ENCODE measurements at places on chromosomes 3 and 15.
A peak's percentile ranks its signal among the peaks of the same experiment; 100 is the strongest.

GRCh38 chr15:71425388-71425787 lies 310.1 kb downstream of the THSD4 start:
- no peak for DNase-seq

DNA sequence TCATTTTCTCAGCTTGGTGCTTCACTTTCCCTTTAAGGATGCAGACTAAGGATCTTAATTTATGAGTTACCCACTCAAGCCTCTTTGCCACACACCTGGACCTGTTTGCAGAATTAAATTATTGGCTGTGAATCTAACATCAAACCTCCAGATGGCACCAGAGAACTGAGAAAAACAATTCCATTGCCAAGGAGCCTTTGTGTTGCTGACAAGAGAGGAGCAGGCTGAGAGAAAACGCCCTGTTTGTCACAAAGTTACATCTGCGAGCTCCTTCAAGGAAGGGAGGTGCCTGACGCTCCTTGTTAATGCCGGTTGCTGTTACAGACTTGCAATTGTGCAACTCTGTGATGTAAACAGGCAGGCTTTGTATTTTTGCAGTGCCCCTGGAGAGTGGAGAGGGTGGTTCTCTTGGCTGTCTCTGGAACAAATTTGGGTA lies 36.3 kb upstream of the TMC3 start:
- peak; percentile 75 for DNase-seq

- peak; percentile 74 for DNase-seq
Observed at GRCh38 chr3:10955711-10956453, 36.7 kb upstream of the SLC6A1 start.

DNA sequence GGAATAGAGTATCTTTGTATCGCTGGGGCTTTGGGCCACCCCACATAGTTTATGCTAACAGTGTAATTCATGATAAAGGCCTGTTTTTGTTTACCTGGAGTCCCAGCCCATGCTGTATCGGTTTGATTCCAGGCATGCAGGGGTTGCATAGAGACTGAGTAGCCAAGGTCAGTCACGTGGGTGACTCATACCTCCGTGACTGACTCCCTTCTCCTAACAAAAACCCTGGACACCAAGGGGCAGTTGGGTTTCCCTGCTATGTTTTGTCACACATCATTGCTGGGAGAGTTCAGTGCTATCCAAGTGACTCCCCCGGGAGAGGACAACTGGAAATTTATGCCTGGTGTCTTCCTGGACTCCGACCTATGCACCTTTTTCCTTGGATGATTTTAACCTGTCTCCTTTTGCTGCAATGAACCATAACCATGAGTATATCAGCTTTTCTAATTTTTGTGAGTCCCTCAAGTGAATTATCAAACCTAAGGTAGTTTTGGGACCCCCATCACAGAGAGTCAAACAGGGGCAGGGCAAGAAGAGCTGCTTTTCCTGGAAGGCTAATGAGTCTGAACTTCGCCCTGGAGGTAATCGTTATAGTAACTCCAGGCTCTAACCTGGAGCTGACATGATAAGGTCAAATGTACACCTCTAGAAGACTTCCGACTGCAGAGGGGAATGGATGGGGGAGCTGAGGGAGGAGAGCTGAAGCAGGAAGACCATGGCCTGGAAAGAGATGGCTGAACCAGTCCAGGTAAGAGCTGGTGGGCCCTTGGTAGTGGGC lies 57.0 kb downstream of the SRGAP3 start:
- DNase-seq, result no peak

DNA sequence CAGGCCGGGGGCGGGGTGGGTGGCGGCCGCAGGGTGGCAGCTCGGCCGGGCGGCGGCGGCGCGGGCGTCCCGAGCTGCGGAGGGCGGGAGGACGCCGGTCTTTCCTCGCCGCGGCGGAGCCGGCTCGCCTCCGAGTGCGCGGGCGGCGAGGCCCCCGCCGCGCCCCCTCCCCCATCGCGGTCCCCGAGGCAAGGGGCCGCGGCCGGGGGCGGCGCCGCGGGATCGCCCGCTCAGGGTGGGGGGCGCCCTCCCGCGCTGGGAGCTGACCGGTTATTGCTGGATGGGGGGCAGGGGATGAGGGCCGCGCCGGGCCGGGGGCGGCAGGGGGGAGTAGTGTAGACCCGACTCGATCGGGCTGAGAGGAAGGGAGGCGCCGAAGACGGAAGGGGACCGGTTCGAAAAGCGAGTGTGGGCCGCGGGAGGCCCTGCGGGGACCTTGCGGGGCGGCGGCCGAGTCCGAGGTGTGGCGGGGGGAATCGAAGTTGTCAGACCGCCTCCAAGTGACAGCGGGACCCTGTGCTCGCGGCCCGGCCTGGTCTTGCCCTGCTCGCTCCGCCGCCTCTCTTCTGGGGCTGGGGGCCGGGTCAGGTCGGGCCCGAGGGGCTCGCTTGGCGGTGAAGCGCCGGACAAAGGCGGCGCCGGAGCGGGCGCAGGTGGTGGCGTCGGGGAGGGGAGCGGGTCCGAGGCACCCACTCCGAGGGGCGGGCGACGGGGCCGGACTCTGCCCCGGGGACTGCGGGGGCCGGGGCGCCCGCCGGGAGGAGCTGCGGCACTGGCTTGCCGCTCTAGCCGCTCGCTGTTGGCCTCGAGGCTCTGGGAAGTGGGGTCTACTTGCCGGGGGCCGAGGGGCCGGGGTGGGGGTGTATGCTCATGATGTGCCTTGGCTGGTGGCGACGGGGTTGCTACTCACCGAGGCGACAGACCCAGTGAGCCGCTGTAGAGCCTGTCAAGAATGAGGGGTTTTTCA lies 1.1 kb downstream of the BAHD1 start:
- no peak for DNase-seq

DNA sequence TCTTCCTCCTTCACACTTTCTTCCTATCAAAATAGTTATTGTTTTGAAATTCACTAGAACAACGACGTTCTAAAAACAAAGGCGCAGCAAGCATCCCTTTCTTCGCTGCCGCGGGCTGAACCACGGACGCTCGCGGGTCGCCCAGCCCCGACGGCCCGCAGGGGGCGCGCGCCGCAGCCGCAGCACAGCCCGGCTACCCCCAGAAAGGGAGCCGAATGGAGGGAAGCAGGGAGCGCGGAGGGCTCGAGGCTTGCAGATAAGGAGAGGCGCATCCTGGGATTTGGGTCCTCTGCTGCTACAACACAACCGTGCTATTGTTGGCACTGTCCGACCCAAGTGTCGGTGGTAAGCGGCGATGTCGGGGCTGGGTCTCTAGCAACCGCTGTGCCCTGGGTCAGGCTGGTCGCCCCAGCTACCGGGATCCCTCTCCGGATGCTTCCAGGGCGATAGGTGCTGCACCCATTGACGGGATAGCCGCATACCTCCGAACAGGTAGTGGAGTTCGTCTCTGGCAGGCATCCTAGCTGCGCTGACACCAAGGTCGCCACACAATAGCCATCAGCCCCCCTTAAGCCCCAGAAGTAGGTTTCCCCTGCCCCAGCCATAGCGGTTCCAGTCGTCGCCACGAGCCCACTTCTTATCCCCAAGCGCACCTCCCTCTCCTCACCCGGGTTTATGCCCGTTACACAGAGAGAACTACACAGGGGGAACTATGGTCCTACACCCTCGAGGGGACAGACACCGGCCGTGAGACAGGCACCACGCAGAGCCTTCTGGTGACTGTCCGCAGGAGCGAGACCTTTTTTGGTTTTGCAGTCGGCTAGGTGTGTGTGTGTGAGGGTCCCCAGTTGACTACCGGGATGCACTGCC lies 6.0 kb downstream of the ONECUT1 start:
- DNase-seq, result no peak
